ENCODE measurements at places on chromosomes 7 and 10. TPM values are rescaled to one million over a fixed set of nuclear protein-coding genes. Genes with fewer than 3 reads are reported as not detected.

GRCh38 chr7:152354061-152354460, 81.7 kb downstream of the KMT2C start:
- no peak overlapping the region for H3K27ac ChIP-seq
- peaks cover 40% of the 10 kb centered on the region for H3K36me3 ChIP-seq
- H3K4me3 ChIP-seq = no peak overlapping the region
- no peak for DNase-seq

DNA sequence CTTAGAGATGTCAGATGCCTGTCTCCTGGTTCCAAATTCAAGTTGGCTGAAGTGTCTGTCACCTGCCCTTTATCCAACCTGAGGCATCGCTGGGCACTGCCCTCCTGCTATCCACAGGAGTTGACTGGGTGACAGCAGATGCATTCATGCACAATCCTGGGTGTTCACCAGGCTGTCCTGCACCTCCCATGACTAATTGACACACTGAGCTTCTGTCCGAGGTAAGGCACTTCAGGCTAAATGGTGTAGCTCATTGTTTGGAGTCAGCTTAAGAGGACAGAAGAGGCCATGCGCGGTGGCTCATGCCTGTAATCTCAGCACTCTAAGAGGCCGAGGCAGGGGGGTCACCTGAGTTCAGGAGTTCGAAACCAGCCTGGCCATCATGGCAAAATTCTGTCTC, 2.4 kb downstream of the UCMA start:
- H3K27me3 ChIP-seq = no peaks in the 10 kb centered on the region
- no peak overlapping the region for H3K4me3 ChIP-seq
- no peak overlapping the region for H3K27ac ChIP-seq
- H3K4me1 ChIP-seq = no peaks in the 10 kb centered on the region
- H3K36me3 ChIP-seq = no peaks in the 10 kb centered on the region

- H3K4me3 ChIP-seq = no peak overlapping the region
- no peak for DNase-seq
These were observed 271.5 kb upstream of the TAC1 start for GRCh38 chr7:97460433-97460832.

- no peaks in the 10 kb centered on the region for H3K4me1 ChIP-seq
- no peak for DNase-seq
- H3K27ac ChIP-seq = no peak overlapping the region
- no peaks in the 10 kb centered on the region for H3K27me3 ChIP-seq
These were observed 167.1 kb upstream of the KIAA1217 start for GRCh38 chr10:24041834-24042233.

DNA sequence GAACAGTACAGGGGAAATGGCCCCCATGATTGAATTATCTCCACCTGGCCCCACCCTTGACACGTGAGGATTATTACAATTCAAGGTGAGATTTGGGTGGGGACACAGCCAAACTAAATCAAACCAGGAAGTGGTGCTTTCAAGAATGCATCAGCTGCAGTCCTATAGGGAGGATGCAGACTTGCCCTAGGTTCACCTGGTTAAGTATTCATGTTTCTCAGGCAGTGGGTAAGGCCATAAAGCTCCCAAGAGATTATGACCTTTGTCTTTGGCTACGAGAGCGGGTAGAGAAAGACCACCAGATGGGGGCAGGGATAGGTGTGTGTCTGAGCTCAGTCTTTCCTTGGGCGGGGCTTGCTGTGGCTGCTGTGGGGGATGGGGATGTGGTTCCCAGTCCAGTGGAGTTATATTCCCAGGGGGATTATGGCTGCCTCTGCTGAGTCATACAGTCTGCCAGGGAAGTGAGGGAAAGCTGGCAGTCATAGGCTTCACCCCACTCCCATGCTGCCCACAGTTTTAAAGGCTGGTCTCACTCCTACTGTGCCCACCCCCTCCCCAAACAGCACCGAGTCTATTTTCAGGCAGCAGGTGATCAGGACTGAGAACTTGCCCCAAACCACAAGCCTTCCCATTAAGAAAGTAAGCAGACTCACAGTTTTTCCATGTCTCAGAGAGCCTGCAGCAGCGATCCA, 8.4 kb upstream of the R3HCC1L start:
- H3K27ac ChIP-seq = no peak overlapping the region
- DNase-seq = no peak
- no peaks in the 10 kb centered on the region for H3K36me3 ChIP-seq
- no peaks in the 10 kb centered on the region for H3K4me1 ChIP-seq

GNGT1 gene
- total RNA-seq = not detected

FANK1 gene
- total RNA-seq = not detected

CUBN gene
- total RNA-seq = 17.5 TPM

LIPN gene
- total RNA-seq = 5.1 TPM

DNA sequence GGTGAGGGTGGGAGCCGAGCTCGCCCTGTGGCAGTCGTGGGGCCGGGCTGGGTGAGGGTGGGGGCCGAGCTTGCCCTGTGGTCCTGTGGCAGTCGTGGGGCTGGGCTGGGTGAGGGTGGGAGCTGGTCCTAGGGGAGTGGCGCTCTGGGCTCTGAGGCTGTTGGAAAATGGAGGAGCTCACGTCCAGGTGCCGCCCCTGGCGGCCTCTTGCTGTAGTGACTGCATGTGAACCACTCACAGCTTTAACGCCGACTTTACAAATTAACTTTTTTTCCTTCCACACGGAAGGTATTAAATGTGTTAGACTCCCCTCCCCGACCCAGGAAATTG, 312.6 kb downstream of the WDR37 start:
- no peak overlapping the region for H3K27ac ChIP-seq
- no peaks in the 10 kb centered on the region for H3K27me3 ChIP-seq
- H3K4me3 ChIP-seq = no peak overlapping the region
